ENCODE measurements at places on chromosomes 3 and 15.

DNA sequence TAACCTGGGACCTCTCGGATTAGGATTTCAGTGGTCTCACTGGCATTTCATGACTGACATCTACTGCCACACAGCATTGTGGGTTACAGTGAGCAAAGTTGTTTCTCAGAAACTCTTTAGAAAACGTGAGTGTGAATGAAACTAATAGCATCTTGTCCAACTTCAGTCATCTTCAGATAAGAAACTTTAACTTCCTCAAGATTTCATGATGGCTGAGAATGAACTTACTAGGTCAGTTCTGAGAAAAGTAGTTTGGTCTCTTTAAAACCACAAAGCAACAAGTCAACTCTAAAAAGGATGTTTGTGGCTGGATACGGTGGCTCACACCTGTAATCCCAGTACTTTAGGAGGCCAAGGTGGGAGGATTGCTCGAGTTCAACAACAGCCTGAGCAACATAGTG is 14.2 kb upstream of the HOMER2 start:
- DNase-seq = no peak

GRCh38 chr15:88250826-88251225 is 5.7 kb downstream of the NTRK3 start:
- no peak for DNase-seq

DNA sequence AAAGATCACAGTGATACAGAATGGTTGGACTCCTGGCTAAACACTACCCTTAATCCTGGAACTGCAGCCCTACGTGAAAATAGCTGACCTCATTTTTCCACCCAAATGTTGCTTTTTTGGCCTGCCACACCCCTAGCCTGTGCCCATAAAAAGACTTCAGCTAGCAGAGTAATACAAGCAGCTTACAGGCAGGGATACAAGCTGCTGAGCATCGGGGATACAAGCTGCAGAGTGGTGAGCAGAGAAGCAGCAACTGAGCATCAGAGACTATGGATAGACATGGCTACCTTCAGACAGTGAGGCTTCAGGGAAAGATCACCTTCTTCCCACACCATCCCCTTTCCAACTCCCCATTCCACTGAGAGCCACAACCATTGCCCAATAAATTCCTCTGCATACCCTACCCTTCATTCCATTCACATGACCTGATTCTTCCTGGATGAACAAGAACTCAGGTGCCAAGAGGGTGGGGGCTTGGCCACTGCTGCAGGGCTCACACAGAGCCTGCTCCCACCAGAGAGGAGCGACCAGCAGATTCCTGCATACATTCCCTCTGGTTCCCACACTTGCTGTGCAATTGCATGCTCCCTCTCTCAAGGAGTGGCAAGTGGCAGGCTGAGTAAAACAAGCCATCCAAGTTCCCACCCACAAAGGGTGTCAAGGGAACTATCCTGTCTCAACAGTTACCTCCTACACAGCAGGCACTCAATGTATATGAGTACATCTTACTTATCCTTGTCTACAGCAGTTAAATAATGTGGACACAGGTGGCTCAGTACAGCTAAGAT is 217.5 kb downstream of the ALCAM start:
- DNase-seq = peak; percentile 66

DNA sequence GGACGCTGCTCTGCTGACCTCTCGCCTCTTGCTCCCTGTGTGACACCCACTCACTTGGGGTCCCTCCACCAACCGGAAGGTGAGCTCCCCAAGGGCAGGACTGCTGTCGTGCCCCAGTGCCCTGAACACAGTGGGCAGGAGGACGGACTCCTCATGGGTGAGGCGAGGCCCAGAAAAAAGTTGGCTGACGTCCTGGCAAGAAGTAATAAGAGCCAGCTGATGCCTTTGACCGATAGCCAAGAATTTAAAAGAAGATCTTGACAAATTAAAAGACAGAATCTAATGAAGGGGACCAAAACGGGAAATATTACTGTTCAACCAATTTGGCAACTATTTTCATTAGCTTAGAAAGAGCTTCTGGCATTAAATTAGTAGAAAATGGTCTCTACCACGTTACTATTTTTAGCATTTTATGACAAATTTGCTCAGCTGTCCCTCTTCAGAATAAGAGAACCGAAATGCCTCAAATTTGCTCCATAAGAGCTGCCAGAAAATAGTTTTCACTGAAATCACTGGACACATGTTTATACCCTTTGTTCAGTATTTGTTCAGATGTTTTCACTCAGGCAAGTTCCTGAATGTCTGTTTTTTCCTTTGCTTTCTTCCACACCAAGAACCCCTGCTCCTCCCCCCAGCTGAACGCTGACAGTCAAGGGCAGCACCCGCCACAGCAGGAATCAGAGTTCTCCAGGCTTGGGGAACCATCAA is 60.5 kb downstream of the XXYLT1 start:
- no peak for DNase-seq

DNA sequence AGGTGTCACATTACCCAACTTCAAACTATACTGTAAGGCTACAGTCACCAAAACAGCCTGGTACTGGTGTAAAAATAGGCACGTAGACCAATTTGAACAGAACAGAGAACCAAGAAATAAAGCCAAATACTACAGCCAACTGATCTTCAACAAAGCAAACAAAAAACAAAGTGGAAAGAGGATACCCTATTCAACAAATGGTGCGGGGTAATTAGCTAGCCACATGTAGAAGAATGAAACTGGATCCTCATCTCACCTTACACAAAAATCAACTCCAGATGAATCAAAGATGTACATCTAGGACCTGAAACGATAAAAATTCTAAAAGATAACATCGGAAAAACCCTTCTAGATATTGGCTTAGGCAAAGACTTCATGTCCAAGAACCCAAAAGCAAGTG is 13.1 kb downstream of the PEAK1 start:
- DNase-seq = no peak

Measured in PC-3 (cell line).